ENCODE measurements at places on chromosomes 2 and 18. TPM values are rescaled to one million over a fixed set of nuclear protein-coding genes. Genes with fewer than 3 reads are reported as not detected.

The RUFY4 gene
- total RNA-seq: not detected

The ERFE gene
- total RNA-seq: not detected

The RGPD4 gene
- total RNA-seq: not detected

The CAMKMT gene
- total RNA-seq: 7.1 TPM

The TUBA3E gene
- 6.0 TPM for total RNA-seq

All from left cardiac atrium (tissue), 4 donors.